ENCODE measurements at places on chromosomes 4 and X.

- DNase-seq = no peak
Measured at GRCh38 chr4:3471886-3472285, 8.8 kb downstream of the DOK7 start.

DNA sequence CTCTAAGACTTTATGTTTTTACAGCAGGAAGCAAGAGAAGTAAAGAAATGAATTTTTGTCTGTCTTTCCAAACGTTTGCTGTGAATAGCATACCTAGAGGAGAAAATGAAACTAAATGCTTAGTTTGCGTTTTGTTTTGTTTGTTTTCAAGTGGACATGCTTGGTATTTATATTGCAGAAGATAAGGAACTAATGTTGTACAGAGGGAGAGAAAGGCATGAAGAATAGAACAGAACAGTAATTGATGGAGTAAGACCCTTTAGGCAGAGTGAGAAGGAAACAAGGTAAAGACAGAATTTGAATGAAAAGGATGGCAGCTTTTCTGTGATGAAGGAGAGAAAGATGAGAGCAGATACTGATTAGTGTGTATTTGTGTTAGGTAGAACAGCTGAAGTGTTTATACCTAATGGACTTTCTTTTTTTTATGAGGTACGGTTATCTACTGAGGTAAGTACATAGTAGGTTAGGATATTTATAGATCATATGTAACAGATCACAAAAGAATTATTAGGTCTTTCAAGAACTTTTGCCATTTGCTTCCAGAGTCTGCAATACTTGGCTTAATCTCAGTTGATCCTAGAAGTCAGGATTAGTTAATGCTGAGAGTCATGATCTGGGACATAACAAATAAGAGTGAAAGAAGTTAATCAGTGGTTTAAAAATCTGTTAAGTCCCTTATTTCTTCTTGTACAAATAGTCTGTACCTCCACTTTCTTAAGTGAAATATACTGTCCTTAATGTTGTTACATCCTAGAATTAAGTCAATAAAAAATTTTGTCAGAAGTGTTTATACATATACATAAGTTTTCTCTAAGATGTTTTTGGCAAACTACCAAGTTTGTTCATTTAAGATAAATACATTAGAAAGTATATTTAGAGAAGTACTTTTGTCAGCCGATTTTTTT lies 36.8 kb downstream of the FABP2 start:
- no peak for DNase-seq

- DNase-seq = no peak
Measured at GRCh38 chr4:137609718-137610430, 77.6 kb upstream of the PCDH18 start.

- peak; percentile 54 for DNase-seq
Measured at GRCh38 chrX:71178908-71179307, 34.3 kb downstream of the NLGN3 start.

DNA sequence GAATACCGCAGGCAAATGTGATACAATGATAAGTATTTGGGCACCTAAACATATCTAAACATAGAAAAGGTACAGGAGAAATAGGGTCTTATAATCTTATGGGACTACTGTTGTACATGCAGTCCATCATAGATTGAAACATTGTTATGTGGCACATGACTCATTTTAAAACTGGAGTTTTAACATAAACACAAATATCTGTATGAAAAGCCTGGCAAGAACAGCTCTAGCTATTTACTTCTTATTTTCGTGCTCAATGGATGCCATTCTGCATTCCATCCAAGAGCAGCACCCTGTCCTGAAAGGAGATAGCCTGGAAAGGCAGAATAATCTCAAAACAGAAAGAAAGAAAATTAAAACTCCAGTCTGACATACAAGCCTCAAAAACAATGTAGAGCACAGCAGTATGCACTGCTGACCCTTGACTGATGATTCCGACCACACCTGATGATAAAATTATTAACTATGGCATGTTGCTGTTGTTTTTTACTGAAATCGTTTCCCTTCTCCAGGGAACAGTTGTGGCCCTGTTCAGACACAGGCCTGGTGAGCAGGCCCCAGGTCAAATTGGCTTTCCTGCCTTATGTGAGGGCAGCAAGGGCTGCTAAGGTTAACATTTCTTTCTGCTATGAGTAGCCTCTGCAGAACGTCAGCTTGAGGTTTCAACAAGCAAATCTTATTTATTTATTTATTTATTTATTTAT lies 152.7 kb downstream of the APBB2 start:
- DNase-seq = no peak

GRCh38 chr4:114383721-114384120 lies 214.9 kb upstream of the UGT8 start:
- DNase-seq = no peak

- DNase-seq = no peak
Measured at GRCh38 chr4:141540643-141541042, 95.7 kb upstream of the IL15 start.

GRCh38 chrX:65902011-65902410 lies 137.9 kb downstream of the VSIG4 start:
- DNase-seq = no peak

DNA sequence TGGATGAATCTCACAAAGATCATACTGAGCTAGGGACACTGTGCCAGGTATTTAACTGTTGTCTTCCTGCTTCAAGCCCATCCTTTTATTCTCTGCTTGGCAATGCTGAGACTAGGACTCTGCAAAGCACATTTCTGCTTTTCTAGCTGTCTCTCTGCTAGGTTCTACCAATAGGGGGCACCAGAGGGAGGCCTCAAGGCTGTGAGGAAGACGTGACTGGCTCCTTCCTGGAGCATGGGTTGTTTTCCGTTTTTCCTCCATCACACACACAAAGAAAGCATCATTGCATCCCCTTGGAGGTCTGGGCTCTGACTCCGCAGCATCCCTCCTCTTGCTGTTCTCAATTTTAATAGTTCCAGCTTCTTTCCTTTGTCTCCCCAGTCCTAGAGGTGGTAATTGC lies 10.9 kb upstream of the DCTD start:
- DNase-seq = no peak

GRCh38 chr4:18042754-18043153 lies 21.2 kb upstream of the LCORL start:
- DNase-seq = no peak

DNA sequence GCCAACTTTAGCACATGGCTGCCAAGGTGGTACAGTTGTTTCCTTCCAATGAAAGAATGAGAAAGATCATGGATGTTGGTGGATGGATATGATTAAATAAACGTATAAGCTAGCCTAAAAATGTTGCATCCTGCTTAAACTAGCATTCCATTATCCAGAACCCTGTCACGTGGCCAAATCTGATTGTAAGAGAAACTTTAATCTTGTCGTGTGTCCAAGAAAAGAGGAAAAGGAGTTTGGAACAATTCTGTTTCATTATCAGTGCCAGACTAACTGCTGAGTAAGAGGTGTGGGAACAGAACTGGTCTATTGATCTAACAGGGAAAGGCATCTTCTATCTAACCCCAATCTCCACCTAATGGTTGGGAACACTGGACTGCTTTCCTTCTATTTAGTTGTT lies 325.2 kb upstream of the BMP3 start:
- no peak for DNase-seq

DNA sequence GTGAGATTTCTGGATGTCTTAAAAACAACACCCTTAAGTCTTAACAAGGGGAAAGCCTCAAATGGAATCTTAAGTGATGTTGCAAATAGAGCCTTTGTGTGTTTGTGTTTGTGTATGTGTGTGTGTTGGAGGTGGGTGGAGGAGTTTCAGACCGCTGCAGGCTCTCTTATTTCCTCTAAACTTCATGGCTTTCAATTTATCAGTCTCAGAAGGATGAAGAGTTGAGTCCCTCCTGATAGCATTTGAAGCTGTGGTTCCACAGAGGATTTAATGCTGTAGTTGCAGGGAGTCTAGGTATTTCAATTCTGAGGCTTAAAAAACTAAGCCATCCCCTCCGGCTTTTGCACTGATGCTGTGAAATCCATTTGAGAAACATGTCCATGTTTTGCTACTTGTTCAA lies 4.3 kb upstream of the AGA start:
- no peak for DNase-seq

DNA sequence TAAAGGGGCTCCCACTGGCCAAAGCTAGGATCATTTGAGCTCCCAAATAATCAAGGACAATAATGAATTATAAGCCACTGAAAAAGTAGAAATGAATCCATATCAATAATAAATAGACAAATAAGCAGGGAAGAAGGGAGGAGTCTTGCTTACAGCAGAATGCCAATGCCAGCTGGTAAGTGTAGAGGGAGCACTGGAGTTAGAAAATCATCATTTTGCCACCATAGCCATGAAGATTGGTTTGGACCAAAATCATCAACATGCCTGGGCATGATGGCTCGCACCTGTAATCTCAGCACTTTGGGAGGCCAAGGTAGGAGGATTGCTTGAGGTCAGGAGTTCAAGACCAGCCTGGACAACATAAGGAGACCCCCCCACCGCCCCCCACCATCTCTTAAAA lies 20.4 kb upstream of the SH3KBP1 start:
- no peak for DNase-seq

DNA sequence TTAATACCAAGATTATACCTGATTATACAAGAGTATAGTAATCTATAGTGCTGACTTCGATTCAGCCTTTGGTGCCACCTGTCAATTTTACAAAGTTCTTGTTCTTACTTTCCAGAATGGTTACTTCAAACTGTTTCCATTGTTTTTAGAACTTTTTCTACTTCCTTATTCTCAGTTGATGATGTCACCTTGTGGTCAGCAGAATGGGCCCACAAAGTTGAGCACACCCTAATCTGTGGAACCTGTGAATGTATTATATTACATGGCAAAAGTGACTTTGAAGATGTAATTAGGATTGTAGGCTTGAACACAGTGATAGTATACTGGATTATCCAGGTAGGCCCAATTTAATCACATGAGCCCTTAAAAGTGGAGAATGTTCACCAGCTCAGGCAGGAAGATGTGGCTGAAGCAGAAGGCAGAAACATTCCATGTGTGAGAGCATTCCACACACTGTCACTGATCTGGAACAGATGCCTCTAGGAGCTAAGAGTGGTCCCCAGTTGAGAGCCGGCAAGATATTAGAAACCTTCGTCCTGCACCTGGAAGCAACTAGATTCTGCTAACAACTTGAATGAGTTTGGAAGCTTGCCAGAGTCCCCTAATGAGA lies 6.3 kb upstream of the SGMS2 start:
- no peak for DNase-seq

All from DND-41 (cell line).